ENCODE measurements at places on chromosomes 16 and 17.
A peak's percentile ranks its signal among the peaks of the same experiment; 100 is the strongest.

DNA sequence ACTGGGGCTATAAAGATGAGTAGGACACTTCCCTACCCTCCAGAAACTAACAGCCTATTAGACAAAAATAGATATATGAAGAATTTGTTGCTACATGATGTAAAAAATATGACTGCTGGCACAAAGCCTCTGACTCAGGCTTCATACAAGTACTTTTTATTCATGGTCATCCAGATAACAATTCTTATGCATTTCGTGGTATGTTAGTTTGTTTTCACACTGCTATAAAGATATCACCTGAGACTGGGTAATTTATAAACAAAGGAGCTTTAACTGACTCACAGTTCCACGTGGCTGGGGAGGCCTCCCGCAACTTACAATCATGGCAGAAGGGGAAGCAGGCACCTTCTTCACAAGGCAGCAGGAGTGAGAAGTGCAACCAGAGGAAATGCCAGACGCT, 112.5 kb upstream of the HLF start:
- DNase-seq, result no peak

- DNase-seq, result no peak
These were observed 15.7 kb upstream of the SLC35B1 start for GRCh38 chr17:49723423-49723822.

DNA sequence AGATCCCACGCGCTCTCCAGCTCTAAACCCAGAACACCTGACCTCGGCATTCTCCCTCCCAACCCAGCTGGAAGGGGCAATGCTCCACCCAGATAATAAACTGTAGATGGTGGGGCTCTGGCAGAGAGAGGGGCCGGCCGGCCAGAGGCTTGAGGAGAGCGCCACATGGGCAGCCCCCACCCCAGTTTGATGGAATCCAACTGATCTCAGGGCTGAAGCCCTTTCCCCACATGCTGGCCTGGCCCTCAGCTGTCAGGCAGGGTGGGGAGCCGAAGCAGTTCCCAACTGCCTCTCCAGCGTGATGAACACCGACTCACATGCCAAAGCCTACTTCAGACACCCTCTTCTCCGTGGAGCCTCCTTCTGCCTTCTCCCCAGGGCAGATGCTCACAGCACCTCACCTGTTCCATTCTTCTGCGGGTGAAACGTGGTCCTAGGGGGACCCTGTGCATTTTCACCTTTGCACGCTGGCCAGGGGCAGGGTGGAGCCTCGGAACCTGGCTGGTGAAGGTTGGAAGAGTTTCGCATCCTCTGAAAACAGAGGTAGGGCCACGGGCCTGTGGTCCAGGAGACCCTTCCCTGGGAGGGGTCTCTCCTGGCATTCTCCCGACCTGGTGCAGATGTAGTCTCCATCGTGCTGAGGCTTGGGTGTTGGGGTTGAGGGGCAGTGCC, 65.7 kb upstream of the ZNF469 start:
- DNase-seq, result no peak

DNA sequence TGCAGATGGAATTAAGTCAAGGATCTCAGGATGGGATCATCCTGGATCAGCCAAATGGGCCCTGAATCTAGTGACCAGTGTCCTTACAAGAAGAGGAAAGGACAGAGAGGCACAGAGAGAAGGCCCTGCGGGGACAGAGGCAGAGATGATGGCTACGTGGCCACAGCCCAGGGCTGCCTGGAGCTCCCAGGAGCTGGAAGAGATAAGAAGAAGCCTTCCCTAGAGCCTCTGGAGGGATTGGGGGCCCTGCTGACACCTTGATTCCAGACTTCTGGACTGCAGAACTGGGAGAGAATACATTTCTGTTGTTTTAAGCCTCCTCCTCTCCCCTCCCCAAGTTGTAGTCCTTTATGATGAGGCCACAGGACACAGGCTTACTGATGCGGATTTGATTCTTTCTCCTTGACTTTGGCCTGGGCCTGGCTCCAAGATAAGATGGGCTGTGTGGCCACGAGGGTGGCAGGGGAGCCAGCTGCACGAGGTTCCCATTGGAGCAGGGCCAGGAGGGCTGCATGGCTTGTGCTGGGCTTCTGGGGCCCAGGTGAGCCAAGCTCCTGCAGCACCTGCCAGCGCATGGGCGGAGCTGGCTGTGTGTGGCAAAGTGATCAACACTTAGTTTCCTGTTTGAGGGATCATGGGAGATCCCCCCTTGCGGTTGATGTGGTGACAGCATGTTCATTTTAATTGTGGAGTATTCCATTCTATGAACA, 146.1 kb downstream of the IRF8 start:
- peak; percentile 38 for DNase-seq

DNA sequence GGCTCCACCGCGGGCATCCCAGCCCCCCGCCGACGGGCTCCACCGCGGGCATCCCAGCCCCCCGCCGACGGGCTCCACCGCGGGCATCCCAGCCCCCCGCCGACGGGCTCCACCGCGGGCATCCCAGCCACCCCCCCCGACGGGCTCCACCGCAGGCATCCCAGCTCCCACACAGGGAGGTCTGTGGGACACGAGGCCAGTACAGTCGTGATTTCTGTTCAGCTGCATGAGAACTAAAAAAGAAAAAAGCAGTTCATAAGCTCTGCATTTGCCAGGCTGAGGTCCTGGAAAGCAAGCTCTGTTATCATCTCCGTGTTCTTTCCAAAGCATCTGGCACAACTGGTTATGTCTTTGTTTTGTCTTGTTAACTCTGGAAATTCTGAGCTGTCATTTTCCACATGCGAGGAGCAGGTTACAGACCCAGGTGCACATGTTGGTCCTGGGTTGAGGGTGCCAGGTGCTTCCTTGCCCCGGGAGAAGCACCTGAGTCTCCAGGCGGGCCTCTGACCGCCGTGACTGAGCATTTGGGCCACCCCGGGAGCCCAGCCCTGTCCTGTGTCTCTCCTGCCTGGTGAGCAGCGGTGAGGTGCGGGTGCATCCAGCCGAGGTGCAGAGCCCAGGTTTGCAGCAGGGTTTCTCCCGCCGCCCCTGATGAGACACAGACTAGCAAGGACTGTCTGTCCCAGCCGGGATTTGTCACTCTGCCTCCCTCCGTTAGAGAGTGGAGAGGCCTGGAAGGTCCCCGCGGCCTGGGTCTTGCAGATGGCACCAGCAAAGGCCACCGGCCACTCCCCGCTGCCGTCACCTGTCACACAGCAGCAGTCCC, 9.9 kb upstream of the WFIKKN1 start:
- no peak for DNase-seq

- DNase-seq, result no peak
These were observed 91.4 kb upstream of the GSE1 start for GRCh38 chr16:85521552-85522307.

Measured in T-cell (primary cell).